ENCODE measurements at places on chromosomes 6 and 20. TPM values are rescaled to one million over a fixed set of nuclear protein-coding genes. Genes with fewer than 3 reads are reported as not detected.

LYRM2 gene
- total RNA-seq = 42.4 TPM

DCDC2 gene
- 5.9 TPM for total RNA-seq

GPANK1 gene
- total RNA-seq = 18.6 TPM

PTPN1 gene
- 23.5 TPM for total RNA-seq

BMP5 gene
- 20.8 TPM for total RNA-seq

APCDD1L gene
- total RNA-seq = 5.1 TPM

SIRPA gene
- 22.3 TPM for total RNA-seq

MEI4 gene
- total RNA-seq = 0.99 TPM

MUC22 gene
- 0.11 TPM for total RNA-seq

EZR gene
- total RNA-seq = 77.2 TPM

Data from camera-type eye (tissue), 1 donor.